Lung microvascular endothelial cell (primary cell): ENCODE measurements at places on chromosomes 7 and 10. TPM values are rescaled to one million over a fixed set of nuclear protein-coding genes. Genes with fewer than 3 reads are reported as not detected.

GRCh38 chr7:149468208-149468607 is 7.3 kb upstream of the ZNF777 start:
- no peak for DNase-seq

- DNase-seq: no peak
Measured at GRCh38 chr10:102404361-102405107, 9.0 kb downstream of the NFKB2 start.

Gene VIPR2
- not detected in 2 replicates for total RNA-seq

- DNase-seq: no peak
Measured at GRCh38 chr10:76388321-76389023, 957.0 kb downstream of the LRMDA start.

DNA sequence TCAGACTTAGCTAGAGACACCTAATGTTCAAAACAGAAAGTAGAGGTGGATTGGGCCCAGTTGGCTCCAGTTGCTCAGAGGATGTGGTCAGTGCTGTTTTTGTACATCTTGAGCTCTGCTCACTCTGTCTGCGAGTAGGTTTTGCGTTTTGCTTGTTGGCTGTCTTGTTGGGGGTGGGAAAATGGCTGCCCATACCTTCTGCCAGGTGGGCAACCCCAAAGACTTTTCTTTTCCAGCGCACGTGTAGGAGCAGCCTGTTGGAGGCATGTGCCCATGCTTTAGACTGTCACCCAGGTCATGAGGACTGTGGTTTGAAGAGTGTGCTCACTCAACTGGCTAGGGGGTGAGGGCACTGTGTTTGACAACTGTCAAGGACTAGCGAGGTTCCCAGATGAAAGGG is 73.9 kb downstream of the KAT6B start:
- DNase-seq: no peak

DNA sequence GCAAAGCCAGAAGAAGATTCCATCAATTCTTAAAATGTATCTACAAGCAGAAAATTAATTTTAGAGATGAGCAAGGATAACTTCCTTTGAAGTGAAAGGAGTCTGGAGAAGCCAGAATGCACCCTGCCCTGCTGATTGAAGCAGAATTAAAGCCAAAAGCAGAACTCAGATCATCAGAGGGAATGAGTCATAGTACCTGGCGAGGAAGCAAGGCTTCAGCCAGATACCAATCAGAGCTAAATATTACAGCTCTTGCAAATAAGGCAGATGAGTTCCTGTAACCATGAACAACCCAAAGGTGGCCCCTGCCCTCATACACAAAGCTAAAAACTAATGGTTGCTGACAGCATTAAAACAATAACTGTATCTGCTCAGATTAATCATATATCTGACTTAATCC is 10.4 kb downstream of the HTR7 start:
- peak; percentile 23 for DNase-seq

- no peak for DNase-seq
Measured at GRCh38 chr10:84416245-84416555, 87.8 kb downstream of the CCSER2 start.

Gene DGKI
- total RNA-seq: 1.1 and 2.6 TPM in 2 replicates

Gene NCF1
- total RNA-seq: not detected in 2 replicates

DNA sequence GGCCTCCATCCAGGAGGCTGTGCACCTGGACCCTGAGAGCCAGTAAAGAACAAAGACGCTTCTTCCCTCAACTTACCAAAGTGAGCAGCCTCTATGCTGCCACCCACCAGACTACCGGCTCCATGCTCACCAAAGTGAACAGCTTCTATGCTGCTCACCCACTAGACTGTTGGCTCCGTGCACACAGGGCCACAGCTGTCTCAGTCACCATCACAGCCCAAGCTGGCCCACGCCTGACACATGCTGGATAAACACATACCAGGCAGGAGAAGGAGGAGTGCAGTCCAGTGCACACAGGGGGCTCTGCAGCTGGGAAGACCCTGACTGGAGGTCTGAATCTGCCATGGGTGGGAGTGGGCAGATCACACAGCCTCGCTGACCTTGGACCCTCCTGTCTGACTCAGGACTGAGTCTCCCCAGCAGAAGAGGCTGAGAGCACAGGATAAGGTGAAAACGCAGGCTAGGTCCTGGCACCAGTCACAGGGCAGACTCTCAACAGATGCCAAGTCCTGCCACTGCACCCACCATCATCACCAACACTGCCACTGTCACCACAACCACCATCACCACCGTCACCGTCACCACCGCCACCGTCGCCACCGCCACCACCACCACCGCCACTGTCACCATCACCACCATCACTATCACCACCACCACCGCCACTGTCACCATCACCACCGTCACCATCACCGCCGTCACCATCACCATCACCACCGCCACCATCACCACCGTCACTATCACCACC is 130.9 kb downstream of the MAD1L1 start:
- no peak for DNase-seq

DNA sequence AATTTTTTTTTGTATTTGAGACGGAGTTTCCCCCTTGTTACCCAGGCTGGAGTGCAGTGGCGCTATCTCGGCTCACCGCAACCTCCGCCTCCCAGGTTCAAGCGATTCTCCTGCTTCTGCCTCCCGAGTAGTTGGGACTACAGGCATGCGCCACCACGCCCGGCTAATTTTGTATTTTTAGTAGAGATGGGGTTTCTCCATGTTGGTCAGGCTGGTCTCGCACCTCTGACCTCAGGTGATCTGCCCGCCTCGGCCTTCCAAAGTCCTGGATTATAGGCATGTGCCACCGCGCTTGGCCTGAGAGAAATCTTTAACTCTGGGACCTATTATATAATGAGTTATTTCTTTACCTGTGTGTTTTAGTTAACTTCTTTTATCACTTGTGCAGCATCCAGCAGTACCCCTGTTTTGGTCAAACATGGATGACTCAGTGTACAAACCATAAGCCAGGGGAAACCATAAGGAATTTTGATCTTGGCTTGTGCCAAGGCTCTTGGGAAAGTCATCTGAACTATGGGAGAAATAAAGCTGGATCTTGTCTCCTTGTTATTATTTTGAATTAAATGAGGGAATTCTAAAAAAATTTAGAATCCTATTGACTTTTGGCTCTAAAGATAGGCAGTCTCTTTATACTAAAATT is 23.6 kb upstream of the ZRANB1 start:
- peak; percentile 41 for DNase-seq

Gene ZP3
- 0.65 and 1.8 TPM in 2 replicates for total RNA-seq

- DNase-seq: peak; percentile 84
Measured at GRCh38 chr10:87761892-87762291, 56.1 kb downstream of the ATAD1 start.

DNA sequence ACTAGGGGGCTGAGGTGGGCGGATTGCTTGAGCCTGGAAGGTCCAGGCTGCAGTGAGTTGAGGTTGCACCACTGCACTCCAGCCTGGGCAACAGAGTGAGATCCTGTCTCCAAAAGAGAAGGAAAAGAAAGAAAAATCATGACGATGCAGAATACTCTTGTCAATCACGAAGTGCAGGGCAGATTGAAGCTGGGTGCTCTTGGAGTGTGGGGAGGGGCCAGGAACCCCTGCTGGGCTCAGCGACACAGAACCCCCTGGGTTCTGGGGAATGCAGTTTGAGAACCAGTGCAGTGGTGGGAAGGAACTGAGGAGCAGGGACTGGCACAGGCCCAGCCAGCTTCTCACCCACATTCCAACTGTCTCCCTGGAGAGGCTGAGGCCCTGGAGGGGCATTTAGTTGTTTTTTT is 10.8 kb upstream of the INTS1 start:
- no peak for DNase-seq

DNA sequence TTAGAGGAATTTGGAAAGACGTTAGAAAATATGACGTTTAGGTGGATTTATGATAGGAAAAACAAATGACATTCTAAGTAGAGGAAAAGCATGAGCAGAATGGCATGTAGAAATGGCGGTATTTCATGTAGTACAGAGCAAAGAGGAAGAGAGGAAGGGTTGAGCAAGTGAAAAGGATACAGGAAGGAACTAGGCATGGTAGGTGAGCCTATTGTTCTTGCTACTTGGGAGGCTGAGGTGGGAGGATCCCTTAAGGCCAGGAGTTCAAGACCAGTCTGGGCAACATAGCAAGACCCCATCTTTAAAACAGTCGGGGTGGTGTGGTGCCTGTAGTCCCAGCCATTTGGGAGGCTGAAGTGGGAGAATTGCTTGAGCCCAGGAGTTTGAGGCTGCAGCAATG is 1.2 kb downstream of the GTPBP10 start:
- no peak for DNase-seq

GRCh38 chr7:79284211-79284610 is 169.3 kb downstream of the MAGI2 start:
- no peak for DNase-seq

DNA sequence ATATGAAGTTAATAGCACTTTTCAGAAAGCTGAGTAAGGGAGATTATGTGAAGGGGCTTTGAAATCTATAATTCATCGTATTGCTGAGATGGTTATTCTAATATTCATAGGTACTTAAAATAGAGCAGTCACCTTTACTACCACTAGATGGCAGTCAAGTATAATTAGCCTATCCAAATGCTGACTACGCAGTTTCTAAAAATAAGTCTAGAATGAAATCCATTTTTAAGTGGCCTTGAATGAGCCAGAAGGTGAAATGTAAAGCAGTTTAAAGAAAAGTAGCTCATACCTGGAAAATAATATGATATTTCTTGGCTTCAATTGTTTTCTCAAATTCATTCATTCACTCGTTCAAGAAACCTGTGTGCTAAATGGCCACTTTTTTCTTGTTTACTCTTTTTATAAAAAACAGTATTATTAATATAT is 1277.1 kb downstream of the GATA3 start:
- DNase-seq: peak; percentile 64

DNA sequence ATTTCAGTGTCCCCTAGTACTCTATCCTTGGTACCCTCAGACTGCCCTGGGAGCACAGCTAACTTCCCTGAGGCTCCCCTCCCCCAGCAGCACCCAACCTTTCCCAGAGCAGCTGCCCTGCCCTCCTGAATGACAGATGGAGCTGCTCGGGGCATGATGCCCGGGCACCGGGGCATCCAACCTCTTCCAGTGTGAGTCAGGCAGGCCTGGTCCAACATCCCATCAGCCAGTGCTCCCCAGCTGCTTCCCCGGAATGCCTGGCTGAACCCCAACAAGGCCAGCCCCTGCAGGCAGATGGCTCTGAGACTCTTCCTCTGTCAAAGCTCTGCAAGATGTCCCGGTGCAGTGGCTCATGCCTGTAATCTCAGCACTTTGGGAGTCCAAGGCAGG is 11.9 kb upstream of the TSPAN15 start:
- no peak for DNase-seq

- no peak for DNase-seq
Measured at GRCh38 chr7:34389332-34390078, 268.5 kb upstream of the NPSR1 start.

Gene RGR
- not detected in 2 replicates for total RNA-seq

DNA sequence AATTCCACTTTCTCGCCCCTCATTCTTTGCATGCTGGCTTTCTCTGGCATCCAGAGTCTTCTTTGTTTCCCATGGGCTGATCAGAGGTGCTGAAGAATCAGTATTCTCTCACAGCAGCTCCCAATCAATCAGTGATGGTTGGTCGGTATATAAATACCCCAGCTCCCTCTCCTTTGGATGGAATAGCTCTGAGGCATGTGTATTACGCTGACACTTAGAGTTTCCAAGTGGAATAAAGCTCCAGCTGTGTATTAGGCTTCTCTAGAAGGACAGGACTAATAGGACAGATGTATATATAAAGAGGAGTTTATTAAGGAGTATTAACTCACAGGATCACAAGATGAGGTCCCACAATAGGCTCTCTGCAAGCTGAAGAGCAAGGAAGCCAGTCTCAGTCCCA is 218.3 kb upstream of the GRB10 start:
- no peak for DNase-seq

DNA sequence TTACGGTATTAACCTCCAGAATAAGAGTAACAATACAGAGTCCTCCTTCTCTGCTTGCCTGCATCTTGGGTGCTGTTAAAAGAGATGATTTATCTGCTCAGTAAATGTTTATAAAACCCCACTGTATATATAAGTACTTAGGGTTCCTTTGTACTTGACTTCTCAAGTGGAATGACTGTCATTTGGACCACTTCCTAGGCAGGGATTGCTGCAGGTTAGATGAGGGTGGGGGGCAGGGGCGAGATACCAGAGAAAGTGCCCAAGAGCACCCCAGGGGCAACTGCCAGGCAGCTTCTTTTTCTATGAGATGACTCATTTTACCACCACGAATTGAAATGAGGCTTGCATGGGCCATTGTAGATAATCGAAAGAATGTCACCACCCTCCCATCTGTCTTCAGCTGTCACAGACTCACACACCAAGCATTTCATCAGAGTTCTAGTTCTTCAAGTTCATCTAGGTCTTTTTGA is 421.9 kb upstream of the GALNT17 start:
- no peak for DNase-seq

- DNase-seq: no peak
Measured at GRCh38 chr10:133365461-133366129, 7.6 kb downstream of the ECHS1 start.

Gene CALHM1
- not detected in 2 replicates for total RNA-seq

DNA sequence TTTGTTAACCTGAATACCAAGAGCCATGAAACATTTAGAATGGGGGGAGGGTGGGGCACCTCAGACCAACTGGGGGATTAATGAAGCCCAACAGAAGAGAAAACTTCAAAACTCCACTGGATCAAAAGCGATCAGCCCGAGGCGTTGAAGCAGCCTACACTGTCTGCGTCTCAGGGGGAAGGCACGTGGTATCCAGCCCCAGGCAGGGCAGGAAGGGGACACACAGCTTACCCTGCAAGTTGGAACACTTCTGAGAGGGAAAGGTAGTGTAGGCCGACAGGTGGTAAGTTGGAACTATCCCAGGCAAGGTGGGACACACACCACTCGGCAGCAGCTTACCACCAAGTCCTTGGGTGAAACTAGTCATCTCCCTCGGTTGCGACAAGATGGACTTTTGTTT is 102.9 kb downstream of the TAX1BP1 start:
- no peak for DNase-seq

- no peak for DNase-seq
Measured at GRCh38 chr7:139694389-139694676, 83.5 kb downstream of the HIPK2 start.

GRCh38 chr7:156024201-156024600 is 211.9 kb upstream of the SHH start:
- no peak for DNase-seq

GRCh38 chr7:12729112-12729511 is 41.7 kb downstream of the ARL4A start:
- DNase-seq: peak; percentile 90
